Body of pancreas (tissue), 4 donors: ENCODE measurements at places on chromosomes 13 and 19. TPM values are rescaled to one million over a fixed set of nuclear protein-coding genes. Genes with fewer than 3 reads are reported as not detected.

GPR12 gene
- total RNA-seq: not detected

CGB3 gene
- not detected for total RNA-seq

UNC13A gene
- total RNA-seq: 2.6 TPM

IL4I1 gene
- not detected for total RNA-seq

TSKS gene
- total RNA-seq: not detected

RXFP2 gene
- not detected for total RNA-seq

ZNF254 gene
- total RNA-seq: 39.9 TPM

GPR4 gene
- 1.3 TPM for total RNA-seq

SPACA6 gene
- total RNA-seq: 16.3 TPM

ZNF667 gene
- total RNA-seq: 2.0 TPM

- H3K27ac ChIP-seq: no peak overlapping the region
- no peaks in the 10 kb centered on the region for H3K36me3 ChIP-seq
- H3K27me3 ChIP-seq: no peaks in the 10 kb centered on the region
- H3K4me3 ChIP-seq: no peak overlapping the region
- peaks cover 8% of the 10 kb centered on the region for H3K4me1 ChIP-seq
- peak; percentile 18 for DNase-seq
These were observed 156.8 kb downstream of the RGCC start for GRCh38 chr13:41613984-41614661.

DNA sequence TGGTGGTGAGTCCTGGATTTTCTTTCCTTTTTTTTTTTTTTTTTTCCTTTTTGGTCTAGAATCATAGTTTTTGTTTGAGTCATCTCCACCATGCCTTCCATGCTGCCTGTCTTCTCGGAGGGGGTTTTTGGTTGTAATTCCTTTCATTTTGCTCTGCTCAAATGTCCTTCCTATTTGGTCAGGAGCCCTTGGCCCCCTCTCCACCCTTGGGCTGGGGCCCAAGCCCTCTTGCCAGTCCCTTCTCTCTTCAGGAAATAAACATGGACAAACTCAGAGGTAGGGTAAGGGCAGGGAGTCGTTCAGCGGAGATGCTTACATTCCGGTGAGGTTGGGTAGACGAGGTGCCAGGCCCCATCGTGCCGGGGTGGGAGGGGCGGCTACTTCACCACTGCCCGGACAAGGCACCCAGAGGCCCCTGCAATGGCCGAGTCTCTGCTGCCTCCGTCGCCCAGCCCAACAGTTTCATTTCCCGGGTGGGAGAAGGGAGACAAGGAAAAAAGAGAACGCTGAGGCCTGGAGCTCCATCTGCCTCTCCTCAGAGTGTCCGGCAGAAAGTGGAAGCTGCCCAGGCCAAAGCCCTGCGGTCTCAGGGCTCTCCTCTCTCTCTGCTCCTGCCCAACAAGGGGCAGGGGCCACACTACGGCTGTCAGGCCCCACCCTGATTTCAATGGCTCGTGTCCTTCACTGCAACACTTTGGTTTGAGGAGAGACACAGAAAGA lies 12.7 kb downstream of the ZNF574 start:
- H3K36me3 ChIP-seq: no peaks in the 10 kb centered on the region
- H3K4me3 ChIP-seq: no peak overlapping the region
- H3K4me1 ChIP-seq: no peaks in the 10 kb centered on the region
- H3K27ac ChIP-seq: no peak overlapping the region
- DNase-seq: no peak

GRCh38 chr19:39110263-39110967 lies 15.2 kb upstream of the PAK4 start:
- no peaks in the 10 kb centered on the region for H3K36me3 ChIP-seq
- peaks cover 12% of the 10 kb centered on the region for H3K4me1 ChIP-seq
- no peak overlapping the region for H3K27ac ChIP-seq
- DNase-seq: peak; percentile 72
- no peaks in the 10 kb centered on the region for H3K27me3 ChIP-seq

DNA sequence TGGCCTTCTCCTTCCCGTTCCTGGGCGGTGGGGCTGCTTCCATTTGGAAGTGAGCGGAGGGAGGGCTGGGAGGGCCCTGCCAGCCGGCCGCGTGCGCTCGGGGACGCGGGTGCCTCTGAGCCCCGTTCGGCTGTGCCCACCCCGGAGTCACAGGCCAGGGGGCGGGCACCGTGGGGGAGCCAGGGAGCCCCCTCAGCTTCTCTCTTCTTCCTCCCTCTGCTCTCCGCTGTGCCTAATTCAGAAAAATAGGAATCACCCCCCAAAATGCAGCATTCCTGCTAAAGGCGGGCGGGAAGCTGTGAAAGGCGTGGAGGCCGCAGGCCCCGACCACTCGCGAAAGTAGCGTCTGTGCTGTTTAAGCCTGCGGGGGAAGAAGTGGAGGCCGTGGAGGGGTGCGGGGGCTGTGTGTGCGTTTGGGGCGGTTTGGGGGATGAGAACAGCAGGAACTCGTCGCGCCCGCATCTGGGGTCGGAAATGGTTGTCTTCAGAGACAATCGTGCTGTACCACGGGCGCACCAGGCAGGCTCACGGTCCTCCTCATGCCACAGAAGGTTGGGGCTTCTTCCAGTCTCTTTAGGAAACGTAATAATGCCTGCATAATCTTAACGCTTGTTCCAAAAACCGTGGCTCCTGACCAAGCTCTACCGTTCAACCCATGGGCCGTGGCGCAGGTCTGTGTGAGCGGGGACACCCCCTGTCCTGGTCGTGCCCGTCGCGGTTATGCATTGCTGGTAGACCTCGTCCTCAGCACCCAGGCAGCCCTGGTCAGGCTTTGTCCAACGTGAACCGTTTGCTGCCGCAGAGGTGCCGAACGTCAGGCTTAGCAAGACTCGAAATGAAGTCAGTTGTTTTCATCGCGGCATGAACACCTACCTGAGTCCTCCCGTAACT lies 110.4 kb upstream of the SOX1 start:
- no peaks in the 10 kb centered on the region for H3K27me3 ChIP-seq
- no peaks in the 10 kb centered on the region for H3K36me3 ChIP-seq

- H3K27ac ChIP-seq: no peak overlapping the region
- no peaks in the 10 kb centered on the region for H3K27me3 ChIP-seq
- H3K4me1 ChIP-seq: peaks cover 4% of the 10 kb centered on the region
- H3K36me3 ChIP-seq: no peaks in the 10 kb centered on the region
- DNase-seq: no peak
These were observed 28.9 kb upstream of the KPNA3 start for GRCh38 chr13:49821216-49822009.

DNA sequence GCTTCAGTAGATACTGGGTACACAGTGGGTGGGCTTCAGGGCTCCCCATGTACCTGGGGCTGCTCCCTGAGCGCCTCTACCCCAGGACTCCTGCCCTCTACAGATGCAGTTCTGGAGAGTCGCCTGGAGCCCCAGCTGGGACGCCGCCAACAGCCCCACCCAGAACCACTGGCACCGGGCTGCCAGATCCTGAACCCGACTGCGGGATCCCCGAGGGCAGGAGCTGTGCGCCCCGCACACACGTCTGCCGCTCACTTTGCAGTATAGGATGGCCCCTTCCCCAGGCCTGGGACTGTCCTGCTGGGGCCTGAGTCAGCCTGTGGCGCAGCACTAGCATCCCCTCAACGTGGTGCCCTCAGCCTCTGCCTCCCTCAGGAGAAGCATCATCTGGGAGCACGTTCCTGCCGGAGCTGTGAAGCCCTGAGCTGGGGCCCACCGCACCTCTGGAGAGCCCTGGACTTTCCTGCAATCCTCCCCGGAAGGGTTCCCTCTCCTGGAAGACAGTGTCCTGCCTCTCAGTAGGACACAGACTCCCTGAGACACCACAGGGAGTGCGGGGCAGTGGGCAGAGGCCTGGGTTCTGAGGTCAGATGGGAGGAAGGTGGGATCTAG lies 3.7 kb downstream of the REXO1 start:
- H3K27ac ChIP-seq: no peak overlapping the region
- DNase-seq: no peak
- no peak overlapping the region for H3K4me3 ChIP-seq
- peaks cover 77% of the 10 kb centered on the region for H3K4me1 ChIP-seq
- H3K36me3 ChIP-seq: no peaks in the 10 kb centered on the region
- H3K27me3 ChIP-seq: no peaks in the 10 kb centered on the region

DNA sequence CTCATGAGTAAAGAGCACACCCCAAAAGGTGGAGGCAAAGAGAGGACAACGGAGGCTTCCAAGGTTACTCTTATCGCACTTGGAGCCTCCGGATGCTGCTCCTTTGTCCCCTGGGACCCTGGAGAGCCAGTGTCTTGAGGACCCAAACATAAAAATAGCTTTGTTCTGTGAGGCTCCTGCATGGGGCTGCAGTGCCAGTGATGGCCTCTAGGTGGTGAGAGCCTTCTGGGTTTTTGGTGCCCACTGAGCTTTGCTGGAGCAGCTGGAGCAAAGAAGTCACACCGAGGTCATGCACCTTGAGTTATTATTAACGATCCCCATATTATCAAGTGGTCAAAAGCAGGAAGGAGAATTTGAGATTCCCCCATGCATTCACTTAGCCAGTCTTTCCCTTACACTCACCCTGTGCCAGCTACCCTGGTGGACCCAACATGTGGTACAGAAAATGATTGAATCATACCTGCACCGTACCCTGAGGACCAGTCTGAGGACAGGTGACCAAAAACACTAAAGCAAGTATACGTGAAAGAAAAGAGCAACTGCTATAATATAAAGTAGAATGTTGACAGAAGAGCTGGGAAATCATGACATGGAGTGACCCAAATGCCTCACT lies 41.5 kb downstream of the ZNF682 start:
- no peak overlapping the region for H3K27ac ChIP-seq
- H3K27me3 ChIP-seq: no peaks in the 10 kb centered on the region
- peak; percentile 79 for DNase-seq
- no peaks in the 10 kb centered on the region for H3K36me3 ChIP-seq
- no peaks in the 10 kb centered on the region for H3K4me1 ChIP-seq

GRCh38 chr19:33290082-33290815 lies 12.1 kb downstream of the CEBPA start:
- H3K4me3 ChIP-seq: no peak overlapping the region
- peaks cover 40% of the 10 kb centered on the region for H3K4me1 ChIP-seq
- H3K27me3 ChIP-seq: no peaks in the 10 kb centered on the region

DNA sequence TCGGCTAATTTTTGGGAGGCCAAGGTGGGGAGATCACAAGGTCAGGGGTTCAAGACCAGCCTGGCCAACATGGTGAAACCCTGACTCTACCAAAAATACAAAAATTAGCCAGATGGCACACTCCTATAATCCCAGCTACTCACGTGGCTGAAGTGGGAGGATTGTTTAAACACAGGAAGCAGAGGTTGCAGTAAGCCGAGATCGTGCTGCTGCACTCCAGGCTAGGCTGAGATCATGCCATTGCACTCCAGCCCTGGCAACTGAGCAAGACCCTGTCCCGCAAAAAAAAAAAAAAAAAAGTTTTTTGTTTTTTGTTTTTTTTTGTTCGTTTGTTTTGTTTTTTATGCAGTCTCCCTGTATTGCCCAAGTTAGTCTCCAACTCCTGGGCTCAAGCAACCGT lies 21.2 kb downstream of the MAST1 start:
- H3K27ac ChIP-seq: no peak overlapping the region
- H3K4me1 ChIP-seq: no peaks in the 10 kb centered on the region
- no peak overlapping the region for H3K4me3 ChIP-seq
